Muscle of back (tissue), 13 donors: ENCODE measurements at places on chromosomes 7 and 10.
A peak's percentile ranks its signal among the peaks of the same experiment; 100 is the strongest.

DNA sequence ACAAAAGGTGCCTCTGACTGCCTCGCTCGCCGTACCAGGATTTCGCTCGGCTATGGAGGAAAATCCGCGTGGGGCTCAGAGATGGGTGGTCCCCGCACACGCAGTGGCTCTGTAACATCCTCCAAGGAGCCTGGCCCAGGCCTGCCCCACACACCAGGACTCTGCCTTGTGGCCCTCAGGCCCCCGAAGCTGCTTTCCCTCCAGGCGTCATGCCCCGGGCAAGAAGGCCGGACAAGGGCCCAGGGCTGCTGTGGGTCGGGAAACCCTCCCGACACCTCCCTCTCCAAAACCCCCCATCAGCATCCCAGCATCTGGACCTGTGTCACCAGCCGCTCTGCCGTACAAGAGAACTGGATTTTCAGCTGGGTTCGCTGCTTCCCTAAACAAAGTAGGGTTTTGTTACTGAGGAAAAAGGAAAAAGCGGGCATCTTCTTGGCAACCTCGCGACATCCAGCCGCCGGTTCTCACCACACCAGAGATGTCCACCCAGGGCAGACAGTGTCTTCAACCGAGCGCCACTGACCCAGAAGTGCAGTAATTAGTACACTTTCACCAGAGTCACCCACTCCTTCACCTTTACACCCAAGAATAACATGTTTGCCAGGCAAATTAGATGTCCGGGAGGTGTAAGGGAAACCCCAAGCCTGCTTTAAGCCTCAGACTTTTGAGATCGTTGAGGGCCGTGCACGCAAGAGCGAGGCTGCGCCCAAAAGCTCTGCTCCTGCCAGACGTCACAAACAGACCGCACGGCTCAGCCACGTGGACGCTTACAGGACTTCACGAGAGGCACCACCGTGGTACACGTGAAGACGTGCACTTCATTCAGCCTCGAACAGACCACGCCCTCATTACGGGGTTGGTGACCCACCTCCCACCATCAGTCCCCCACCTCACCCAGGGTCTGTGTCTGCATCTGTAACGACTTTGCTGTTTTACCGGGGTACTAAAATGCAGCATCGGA lies 62.2 kb downstream of the DIP2C start:
- no peak for DNase-seq

DNA sequence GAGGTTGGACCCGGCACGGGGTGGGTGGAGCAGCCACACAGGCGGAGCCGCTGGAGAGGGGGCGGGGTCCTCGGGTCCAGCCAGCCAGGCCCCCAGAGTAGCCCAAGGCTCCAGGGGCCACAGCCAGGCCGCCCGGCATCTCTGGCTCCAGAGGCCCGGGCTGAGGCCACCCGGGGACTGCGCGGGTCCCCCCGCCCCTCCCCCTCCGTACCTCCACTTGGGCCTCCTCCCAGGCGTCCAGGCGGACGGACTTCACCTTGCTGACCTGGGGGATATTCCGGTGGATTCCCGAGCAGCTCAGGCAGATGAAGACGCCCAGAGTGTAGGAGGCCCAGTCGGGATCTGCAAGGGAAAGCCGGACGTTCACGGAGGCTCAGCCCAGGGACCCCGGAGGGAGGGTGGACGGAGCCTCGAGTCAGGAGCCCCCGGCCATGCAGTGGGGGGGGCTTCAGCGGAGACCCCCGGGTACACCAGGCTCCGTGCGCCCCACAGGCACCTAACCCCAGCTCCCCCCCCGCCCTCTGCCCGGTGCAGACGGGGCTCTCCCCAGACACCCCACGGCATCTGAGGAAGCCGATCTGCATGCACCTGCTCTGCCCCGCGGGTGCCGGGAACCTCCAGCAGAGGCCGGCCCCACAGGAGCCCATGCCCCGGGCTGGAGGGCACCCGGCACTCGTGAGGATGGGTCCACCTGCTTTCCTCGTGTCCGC lies 19.2 kb downstream of the ADAP1 start:
- DNase-seq = no peak

- DNase-seq = peak; percentile 89
These were observed 33.1 kb downstream of the PPIF start for GRCh38 chr10:79380125-79380945.

GRCh38 chr7:45720989-45721388 lies 146.8 kb downstream of the ADCY1 start:
- no peak for DNase-seq

- no peak for DNase-seq
These were observed 167.0 kb downstream of the SFMBT2 start for GRCh38 chr10:7243873-7244272.

- DNase-seq = no peak
These were observed 28.6 kb upstream of the DMBT1 start for GRCh38 chr10:122531939-122532338.

DNA sequence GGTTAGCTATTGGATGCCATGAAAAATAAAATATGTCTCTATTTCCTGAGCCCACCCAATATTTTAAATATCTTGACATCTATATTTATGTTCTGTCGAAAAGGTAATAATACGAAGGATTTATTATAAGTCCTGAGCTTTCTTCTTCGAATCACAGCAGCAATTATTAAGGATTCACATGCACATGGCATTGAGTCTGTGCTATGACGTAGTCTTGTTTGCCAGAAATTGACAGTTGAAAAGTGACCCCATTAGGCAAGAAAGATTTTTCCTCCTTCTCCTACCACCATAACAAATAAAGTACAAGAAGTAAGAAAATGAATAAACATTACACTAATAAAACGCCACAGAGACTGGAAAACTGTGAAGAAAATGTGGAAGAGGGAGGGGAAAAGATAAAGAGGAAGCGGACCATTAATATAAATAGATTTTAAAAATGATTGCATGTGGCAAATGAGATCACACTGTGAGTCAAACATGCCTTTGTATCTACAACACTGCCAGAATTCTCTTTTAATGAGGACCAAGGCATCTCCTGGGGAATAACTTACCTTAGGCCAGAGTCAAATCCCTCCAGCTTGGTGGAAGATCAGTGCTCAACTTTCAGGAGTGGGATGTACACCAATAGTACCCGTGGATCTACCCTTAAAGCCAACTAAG lies 21.6 kb downstream of the FZD1 start:
- DNase-seq = no peak

GRCh38 chr10:35328404-35329037 lies 7.8 kb upstream of the CCNY start:
- no peak for DNase-seq

DNA sequence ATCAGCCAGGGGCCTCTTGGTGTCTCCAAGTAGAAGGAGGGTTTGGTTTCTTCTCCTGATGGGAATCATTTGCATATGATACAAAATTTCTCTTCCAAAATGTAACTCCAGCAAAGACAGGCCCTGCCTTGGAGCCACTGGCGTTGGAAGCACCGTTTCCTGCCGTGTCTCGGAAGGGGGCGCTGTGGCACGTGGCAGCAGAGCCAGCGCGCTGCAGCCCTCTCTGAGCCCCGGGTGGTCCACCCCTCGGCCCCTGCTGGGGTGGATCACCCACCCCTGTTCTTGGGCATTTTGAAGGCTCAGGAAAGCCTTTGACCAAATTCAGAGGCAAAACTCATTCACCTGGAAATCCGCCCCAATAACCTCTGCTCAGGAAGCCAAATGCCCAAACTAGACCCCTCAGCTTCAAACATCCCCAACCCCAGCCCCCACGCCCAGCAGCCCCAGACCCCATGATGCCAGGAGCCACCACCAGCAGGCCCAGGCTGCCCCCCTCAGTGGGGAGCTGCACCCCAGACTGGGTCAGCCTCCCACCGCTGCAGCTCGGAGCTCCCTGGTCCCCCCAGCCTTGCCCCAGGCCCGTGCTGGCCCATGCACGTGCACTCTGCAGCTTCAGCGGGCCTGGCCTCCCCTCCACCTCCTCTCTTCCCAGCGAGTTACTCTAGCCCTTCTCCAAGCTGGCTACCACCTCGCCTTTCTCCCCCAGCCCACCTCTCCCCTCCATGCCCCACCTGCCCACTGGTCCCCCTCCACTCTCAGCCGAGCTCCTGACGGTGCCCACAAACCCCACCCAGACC lies 29.5 kb upstream of the ELFN1 start:
- no peak for DNase-seq

GRCh38 chr10:4651404-4652037 lies 174.5 kb upstream of the AKR1E2 start:
- DNase-seq = no peak

GRCh38 chr7:121940918-121941317 lies 68.0 kb downstream of the PTPRZ1 start:
- DNase-seq = no peak

DNA sequence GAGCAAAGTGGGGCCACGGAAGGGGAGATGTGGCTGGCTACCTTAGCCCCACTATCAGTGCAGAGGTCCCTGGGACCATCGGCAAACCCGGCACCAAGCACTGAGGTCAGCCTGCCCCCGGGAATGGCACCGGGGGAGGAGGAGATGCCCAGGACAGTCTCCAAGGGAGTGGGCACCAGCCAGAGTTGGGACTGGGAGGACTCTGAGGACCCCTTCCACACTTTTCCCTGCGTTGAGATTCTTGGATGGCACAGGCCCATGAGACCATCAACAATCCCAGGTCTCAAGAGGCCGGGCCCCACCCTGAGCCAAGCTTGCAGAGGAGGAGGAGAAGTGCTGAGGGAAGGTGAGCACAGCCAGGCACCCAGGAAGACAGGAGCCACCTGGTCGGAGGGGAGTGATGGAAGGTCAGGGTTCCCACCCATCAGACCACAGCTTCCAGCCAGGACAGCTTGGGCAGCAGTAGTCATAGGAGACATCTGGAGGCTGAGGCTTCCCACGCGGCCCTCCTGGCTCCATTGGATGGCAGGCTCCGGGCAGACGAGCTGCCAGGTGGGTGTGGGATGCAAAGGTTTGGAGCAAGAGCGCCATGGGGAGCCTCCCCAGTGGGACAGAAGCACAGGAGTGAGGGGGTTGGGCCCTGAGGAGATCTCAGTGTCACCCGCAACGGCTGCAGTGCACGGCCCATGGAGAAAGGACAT lies 2.6 kb upstream of the OPN4 start:
- DNase-seq = no peak

DNA sequence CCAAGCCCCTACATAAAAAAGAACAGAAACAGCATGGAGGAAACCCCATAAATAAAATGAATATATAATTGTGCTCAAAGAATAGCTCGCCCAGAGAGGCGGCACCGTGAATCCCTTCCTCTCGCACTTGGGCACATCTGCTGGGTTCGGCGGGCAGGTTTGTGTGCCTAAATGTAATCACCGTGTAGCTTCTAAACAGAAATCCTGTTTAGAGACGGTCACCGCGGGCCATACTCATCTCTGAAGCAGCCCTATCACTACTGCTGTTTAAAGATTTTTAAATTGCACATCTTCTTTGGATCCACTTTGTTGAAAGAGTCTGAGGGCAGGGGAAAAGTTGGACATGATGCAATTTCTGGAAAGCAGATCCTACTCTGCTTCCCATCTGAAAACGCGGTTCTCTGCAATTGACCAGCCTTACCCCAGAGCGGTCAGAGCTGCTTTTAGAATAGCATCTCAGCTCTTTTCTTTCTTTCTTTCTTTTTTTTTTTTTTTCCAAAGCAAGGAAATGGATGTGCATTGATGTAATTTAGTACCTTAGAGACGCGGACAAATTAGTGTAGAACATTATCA lies 6.4 kb downstream of the DRGX start:
- DNase-seq = no peak

GRCh38 chr7:142301299-142301698 lies 43.4 kb upstream of the PRSS58 start:
- DNase-seq = no peak
